Activated CD8-positive, alpha-beta memory T cell treated with anti-CD3 and anti-CD28 coated beads for 24 hours (primary cell): ENCODE measurements at places on chromosomes 4 and X.

DNA sequence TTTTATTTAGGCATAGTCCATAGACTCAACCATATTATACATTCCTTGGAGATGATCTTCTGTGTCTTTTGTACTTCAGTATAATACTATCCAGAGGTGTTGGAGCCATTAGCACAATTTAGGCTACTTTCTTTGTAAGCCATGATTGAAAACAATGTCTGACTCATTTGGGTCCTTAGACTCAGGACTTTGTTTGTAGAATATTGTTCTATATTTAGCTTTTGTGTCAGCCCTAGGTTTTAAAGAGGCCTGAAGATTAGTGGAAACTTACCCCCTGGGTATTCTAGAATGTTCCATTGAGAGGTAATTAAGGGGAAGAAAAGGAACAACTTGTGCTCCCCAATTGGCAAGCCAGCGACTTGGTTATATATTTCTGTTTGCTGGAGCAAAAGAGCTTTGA, 145.2 kb upstream of the SCML1 start:
- DNase-seq, result no peak

DNA sequence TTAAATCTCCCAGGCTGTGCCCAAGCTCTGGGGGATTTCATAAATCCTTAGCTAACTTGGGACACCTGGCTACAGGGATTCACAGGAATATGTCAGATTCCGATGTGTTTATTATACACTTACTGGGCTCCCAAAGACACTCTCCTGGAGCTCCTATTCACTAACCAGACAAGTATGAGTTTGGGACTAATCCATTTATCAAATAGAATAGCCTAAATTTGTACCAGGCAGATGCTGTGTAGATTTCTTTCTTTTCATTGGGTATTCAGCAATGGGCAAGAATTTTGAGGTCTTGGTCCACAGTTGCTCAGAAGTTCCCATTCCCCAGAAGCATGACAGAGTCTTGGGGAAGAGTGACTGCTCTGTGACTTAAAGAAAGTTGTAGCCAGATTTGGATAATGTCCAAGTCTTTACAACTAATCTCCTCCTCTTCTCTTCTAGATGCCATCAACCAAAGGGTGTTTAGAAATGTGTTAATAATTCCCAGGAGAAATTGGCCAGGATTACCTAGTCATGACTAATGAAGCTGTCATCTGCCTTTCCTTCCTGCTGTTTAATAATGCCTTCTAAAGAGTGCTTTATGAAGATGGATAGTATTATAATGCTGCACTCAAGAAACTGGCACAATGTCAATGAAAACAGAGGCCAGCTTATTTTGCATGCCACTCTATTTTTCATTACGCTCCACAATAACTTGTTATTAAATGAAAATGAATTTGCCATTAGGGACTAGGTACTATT, 120.9 kb downstream of the CHIC2 start:
- DNase-seq, result no peak

DNA sequence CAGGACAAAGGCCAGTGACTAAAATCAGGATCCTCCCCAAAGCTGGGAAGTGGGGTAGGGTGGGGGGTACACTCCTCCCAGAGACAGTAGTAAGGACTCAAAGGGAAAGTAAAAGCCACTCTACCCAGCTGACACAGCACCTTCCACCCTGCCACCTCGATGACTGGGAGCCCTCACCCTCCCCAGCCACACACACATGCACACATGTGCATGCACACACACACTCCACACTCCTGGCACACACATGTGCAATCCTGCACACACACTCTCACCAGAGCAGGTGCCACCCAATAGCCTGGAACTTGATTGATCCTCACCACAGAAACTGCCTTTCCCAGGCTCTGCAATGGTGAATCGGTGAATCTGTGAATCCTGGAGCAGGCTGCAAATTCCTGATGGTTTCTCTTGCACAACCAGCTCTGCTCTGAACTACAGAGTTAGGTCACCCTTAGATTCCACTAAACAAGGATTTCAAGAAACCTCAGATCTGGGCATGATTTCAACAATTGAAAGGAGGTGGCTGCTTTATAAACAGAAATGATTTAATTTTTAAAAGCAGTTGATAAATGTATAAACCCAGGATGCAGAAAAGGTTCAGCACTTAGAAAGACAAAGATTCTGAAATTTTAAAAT, 21.5 kb downstream of the AMOT start:
- DNase-seq, result no peak

- no peak for DNase-seq
Observed at GRCh38 chr4:106238820-106239420, 77.1 kb downstream of the TBCK start.

- DNase-seq, result no peak
Observed at GRCh38 chr4:825971-826330, at the start of gene CPLX1. Gene CPLX1 (minus strand): TSS chr4:826129. CDS start chr4:824522, 1,607 bp downstream.
